ENCODE measurements at places on chromosomes 4 and X. TPM values are rescaled to one million over a fixed set of nuclear protein-coding genes. Genes with fewer than 3 reads are reported as not detected.

DNA sequence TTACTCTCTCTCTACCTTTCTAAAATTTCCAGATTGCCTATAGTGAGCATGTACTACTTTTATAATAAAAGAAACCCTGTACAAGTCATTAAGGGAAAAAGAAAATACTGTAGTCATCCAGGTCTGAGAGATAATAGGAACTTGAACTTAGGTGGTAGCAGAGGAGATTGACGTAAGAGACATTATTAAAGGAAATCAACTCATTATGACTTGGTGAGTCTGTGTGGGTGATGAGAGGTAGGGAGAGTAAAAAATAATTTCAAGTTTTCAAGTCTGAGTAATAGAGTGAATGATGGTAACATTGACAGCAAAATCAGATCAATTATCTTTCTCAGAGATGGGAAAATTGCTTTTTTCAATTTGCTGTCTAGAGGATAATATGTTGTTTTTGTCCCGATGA lies 44.0 kb upstream of the ZCCHC12 start:
- H3K4me3 ChIP-seq = no peak overlapping the region
- no peak overlapping the region for H3K27ac ChIP-seq
- no peak for DNase-seq
- H3K4me1 ChIP-seq = no peaks in the 10 kb centered on the region

Gene OPHN1
- 0.21 TPM for total RNA-seq

- H3K4me3 ChIP-seq = no peak overlapping the region
- peaks cover 18% of the 10 kb centered on the region for H3K27me3 ChIP-seq
- no peak for DNase-seq
- H3K36me3 ChIP-seq = no peaks in the 10 kb centered on the region
- H3K27ac ChIP-seq = no peak overlapping the region
Observed at GRCh38 chr4:2390784-2391421, 27.5 kb downstream of the ZFYVE28 start.

DNA sequence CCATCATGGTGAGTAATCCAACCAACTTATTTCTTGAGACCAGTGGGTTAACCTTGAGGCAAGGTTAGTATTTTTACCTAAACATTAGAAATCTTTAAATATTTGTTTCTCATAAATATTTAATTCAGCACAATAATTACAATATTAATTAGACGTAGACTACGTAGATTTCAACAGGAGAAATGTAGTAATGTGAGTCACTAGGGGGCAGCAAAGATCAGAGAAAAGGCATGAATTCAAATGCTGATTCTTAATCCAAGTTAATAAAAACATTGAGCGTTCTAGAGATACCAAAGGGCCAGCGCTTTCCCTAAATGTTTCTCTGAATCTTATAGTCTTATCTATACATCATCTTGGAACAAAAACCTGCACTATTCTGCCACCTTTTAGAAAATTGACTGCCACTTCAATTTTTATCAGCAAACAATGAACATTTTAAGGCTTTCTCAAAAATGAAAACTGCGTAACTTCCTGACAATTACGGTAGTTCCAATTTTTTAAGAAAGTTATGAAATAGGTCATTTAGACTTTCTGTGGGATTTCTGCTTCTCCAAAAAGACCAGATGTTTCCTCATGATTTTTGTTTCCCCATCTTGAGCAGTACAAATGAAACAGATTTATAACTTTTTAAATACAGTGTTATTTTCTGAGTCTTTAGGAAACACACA lies 180.7 kb downstream of the GASK1B start:
- DNase-seq = no peak
- no peaks in the 10 kb centered on the region for H3K36me3 ChIP-seq
- no peak overlapping the region for H3K27ac ChIP-seq
- no peaks in the 10 kb centered on the region for H3K4me1 ChIP-seq
- H3K4me3 ChIP-seq = no peak overlapping the region

GRCh38 chr4:13525606-13526281 lies 18.6 kb downstream of the NKX3-2 start:
- H3K27ac ChIP-seq = no peak overlapping the region
- peaks cover 15% of the 10 kb centered on the region for H3K4me1 ChIP-seq
- H3K27me3 ChIP-seq = peaks cover 87% of the 10 kb centered on the region
- peaks cover 3% of the 10 kb centered on the region for H3K36me3 ChIP-seq

GRCh38 chr4:5373327-5373726 lies 322.0 kb downstream of the STK32B start:
- no peaks in the 10 kb centered on the region for H3K4me1 ChIP-seq

DNA sequence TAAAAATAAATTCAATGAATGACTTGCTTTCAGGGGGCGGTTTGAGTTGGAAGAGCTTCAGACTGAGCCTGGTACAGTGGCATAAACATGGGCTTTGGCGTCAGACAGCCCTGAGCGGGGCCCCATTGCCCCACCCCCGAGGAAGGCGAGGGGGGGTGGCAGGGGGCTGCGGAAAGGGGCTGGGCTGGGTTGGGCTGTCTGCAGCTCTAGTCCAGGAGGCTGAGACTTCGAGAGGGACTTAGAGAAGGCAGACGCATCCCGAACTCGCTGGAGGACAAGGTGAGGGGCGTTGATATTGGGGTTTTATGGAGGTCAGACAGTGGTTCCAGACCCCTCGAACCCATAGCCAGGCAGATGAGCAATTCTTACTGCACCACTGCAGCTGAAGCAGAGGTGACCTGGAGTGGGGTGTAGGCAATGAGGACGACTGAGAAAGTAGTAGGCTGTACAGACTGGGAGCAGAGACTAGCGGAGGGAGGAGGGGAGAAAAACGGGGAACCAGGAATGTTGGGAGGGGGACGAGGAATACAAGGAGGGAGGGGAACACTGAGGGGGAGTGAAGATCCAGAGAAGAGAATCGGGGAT lies at the start of gene MAGED2:
Gene MAGED2, plus strand, starts transcription at position 222 of the 585 bp plus-strand sequence. CDS start 1,587 bp downstream, outside the sequence.
- DNase-seq = no peak
- H3K4me3 ChIP-seq = peak within 1 kb of the TSS; percentile 89
- H3K36me3 ChIP-seq = peaks cover 4% of the 10 kb centered on the region
- peak within 1 kb of the TSS; percentile 84 for H3K27ac ChIP-seq

Data from activated T-helper 2 cell treated with anti-CD3 and anti-CD28 coated beads, Interferon-gamma antibody, Interleukin-2, Interleukin-4, amounts not matched to agents 10 μg/mL and 5 μg/mL and 100 μg/mL, durations not matched to agents 14 hours and 24 hours and 36 hours (primary cell).